ENCODE measurements at places on chromosomes 5 and 9. TPM values are rescaled to one million over a fixed set of nuclear protein-coding genes. Genes with fewer than 3 reads are reported as not detected.

- DNase-seq = no peak
These were observed 75.1 kb upstream of the ADCY2 start for GRCh38 chr5:7320701-7321301.

- DNase-seq = no peak
These were observed 694.3 kb downstream of the BRINP1 start for GRCh38 chr9:118674942-118675341.

DNA sequence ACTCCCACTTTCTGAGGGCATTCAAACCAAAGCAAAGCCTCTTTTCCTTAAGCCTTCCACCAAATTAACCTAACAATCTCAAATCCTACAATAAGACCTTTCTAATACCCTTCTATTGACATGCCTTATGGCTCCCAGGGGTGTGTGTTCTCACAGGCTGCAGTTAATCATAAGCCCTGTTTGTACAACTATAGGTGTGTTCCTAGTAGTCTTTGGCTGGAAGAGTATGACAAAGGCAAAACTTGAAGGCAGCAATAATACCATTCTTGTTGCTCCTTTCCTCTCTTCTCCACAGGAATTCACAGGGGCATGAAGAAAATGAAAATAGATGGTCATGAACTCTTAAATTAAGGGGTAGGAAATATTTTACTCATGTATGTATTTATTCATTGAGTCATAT lies 10.9 kb upstream of the FBXO38 start:
- DNase-seq = no peak

HRH2 gene
- total RNA-seq = not detected

LHX3 gene
- not detected for total RNA-seq

- no peak for DNase-seq
These were observed 408.9 kb upstream of the RGMB start for GRCh38 chr5:98364549-98364948.

GRCh38 chr5:96348536-96348935 lies 84.5 kb downstream of the PCSK1 start:
- DNase-seq = no peak

- DNase-seq = no peak
These were observed 1.5 kb downstream of the SPDL1 start for GRCh38 chr5:169584998-169585451.

- no peak for DNase-seq
These were observed 127.8 kb downstream of the GRIA1 start for GRCh38 chr5:153618307-153618706.

DNA sequence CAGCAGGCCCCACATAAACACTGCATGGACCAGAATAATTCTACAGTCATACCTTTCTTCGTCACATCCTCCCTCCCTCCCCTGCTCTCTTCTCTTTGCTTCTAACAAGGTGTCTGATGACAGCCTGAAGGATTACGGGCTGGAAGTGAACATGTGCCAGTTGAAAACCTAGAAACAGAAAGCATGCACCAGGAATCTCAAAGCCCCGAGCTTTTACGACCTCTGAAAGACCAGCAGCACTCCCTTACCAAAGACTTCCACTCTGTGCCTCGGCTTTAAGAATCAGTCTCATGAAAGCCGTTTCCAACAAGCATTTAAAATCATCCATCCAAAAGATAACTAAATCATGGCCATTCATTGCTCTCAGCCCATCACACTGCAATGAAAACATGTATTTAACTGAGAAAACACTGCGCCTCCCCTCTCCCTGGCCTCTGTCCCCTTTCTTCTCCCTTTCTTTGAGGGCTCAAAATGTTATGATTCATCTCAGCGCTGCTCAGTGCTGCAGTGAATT lies 21.3 kb downstream of the MSX2 start:
- DNase-seq = no peak

DNA sequence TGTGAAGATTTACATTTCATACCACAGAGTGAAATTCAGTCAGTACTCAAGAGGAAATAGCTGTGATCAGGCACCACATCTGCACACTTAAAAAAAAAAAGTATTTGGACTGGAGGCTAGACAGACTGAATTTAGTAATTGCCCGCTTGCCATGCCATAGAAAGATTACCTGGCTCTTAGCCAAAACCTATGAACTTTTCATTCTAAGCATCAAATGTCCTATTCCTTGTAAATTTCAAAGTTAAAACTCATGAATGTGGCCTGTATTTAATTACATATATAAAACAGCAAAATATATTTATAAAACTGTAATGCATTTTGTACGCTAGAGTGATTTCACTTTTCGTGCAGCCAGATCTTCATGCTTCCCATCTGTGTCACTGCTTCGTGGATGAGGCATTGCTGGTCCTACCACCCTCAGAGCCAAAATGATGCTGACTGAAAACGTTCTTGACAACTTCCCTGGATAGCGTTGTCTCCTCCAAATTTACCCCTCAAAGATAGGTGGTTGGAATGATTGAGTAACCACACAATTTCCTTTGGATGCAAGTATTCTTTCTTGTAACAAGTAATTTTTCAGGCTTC lies 447.9 kb upstream of the SGCD start:
- no peak for DNase-seq

SVEP1 gene
- 6.4 TPM for total RNA-seq
